T-cell (primary cell): ENCODE measurements at places on chromosomes 2 and 18.
A peak's percentile ranks its signal among the peaks of the same experiment; 100 is the strongest.

GRCh38 chr2:10300328-10300920 is 2.3 kb upstream of the HPCAL1 start:
- no peak for DNase-seq

DNA sequence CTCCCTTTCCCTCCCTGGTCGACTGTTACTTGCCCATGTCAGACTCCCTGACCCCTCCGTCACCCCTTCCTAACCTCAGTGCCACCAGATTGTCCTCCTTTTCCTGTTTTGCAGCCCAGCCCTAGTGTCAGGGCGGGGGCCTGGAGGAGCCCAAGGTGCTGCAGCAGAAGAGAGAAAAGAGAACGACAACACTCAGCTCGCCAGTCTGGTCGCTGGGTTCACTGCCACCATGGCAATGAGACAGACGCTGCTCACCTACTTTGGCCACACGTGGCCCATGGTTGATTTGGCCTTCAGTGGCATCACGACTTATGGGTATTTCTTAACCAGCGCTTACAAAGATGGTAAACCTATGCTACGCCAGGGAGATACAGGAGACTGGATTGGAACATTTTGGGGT is 108.4 kb upstream of the RMDN2 start:
- no peak for DNase-seq

DNA sequence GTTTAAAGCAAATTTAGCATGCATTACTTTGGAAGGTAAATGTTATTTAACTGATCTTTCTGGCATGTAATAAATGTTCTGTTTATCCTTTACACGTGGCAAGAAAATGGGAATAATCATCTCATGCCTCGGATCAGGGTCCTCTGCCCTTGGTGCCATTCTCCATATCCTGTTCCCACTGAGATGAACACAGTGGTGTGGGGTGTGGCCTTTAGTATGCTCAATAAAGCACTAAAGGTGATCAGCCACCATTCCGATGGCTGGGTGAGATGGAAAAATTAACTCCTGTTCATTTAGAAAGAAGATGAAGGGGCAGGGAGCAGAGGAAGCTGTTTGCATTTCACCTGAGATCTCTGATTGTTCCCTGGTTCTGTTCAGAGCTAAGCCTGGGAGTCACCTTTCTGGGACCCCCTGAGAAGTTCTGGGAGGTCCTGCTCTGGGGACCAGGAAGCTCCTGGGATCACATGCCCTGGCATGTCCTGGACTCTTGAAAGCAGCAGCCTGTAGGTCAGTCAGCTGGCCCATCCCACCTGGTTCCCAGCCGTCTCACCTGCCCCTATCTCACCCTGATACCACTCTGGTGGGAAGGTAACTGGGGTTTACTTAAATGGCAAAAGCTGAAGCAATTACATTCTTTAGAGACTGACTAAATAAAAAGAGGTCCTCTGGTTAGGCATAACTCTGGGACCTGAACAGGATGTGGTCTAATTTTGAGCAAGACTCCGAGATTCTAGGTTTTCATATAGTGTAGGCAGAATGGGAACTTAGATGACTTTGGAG is 288.9 kb upstream of the EPAS1 start:
- no peak for DNase-seq

GRCh38 chr2:222058819-222059445 is 239.9 kb downstream of the PAX3 start:
- no peak for DNase-seq

GRCh38 chr18:75161256-75162028 is 47.5 kb downstream of the PTGR3 start:
- peak; percentile 10 for DNase-seq

DNA sequence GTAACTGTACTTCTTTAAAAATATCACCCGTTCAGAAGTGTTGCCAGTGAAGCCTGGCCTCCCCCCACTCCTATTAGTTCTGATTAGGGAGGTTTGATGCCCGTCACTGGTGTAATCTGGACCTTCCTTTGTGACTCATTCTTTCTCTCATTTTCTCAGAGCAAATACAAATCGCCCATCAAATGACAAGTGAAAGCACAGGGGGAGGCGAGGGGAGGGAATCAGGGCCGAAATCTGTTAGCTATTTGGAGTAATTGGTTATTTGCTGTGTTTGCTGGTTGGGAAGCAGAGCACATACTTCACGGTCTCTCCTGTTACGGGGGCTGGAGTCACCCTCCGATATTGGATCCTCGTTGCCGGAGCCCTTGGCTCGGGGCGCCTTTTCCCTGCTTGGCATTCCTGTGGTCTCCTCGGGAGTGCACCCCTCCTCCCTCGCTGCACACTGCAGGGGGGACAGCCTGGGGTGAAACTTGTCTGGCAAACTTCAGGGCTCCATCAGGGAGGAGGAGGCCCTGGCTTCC is 178.1 kb downstream of the DYSF start:
- no peak for DNase-seq

DNA sequence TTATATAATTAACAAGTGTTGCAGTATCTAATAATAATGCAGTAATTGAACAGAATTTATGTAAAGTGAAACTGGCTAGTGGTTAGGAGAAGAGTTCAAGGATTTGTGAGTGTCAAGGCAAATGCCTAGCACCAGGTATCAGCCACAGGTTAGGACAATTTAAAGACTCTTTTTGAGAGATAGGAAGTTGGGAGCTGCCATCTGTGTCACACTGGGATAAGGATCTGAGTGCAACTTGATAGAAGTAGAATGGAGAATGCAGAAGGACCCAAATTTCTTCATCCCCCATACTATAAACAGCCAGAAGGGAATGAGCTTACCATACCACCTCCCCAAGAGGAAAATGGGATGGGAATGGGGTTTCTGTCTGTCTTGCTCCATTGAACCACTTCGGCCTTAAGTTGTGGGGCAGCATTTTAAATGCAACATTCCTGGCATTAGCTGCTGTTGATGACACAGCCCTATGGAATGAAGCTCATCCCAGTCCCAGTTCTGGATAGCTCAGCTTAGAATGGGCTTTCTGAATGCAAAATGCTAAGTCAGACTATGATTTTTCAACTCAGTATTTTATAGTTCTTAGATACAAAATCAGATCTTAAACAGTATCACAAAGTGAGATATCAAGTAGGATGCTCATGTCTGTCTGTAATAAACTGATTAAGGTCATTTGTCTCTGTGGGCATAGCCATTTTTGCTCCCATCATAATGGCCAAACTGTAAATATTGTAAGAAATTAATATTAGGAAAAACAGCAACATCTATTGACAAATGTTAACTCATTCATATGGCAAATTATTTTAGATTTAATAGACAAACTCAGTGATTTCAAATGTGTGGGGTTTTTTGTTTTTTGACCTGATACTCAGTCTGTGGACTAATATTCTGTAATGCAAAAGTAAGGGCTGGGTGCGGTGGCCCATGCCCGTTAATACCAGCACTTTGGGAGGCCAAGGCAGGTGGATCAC is 44.0 kb downstream of the GPR155 start:
- no peak for DNase-seq

DNA sequence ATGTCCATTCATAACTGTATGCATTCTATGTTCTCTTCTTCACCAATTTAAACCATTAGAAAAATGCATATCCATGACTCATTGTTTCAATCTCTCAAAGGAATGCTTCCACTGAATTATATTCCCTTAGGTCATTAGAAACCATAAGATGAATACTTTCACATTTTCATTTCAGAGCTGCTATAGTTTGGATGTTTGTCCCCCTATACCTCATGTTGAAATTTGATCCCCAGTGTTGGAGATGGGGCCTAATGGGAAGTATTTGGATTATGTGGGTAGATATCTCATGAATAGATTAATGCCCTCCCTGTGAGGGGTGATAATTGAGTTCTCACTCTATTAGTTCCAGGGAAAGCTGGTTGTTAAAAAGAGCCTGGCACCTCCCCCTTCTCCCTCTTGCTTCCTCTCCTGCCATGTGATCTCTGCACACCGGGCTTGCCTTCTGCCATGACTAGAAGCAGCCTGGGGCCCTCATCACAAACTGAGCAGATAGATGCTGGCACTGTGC is 35.7 kb downstream of the THUMPD2 start:
- no peak for DNase-seq

DNA sequence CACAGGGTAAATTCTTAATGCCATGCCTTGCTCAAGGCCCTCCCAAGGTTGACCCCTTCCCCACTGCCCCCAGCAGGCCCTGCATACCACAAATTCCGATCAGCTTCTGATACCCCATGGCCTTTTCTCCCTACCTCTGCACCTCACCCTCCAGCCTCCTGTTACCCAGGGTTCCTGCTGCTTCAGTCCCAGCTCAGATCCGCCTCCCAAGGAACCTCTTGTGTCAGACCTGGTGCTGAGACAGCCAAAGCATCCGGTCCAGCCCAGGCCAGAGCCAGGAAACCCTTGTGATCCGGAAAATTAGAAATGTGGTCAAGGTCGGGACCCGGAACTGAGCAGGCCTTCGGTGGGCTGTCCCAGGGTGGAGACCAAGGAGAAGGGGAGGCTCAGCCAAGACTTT is 231.3 kb downstream of the BCL2 start:
- no peak for DNase-seq

DNA sequence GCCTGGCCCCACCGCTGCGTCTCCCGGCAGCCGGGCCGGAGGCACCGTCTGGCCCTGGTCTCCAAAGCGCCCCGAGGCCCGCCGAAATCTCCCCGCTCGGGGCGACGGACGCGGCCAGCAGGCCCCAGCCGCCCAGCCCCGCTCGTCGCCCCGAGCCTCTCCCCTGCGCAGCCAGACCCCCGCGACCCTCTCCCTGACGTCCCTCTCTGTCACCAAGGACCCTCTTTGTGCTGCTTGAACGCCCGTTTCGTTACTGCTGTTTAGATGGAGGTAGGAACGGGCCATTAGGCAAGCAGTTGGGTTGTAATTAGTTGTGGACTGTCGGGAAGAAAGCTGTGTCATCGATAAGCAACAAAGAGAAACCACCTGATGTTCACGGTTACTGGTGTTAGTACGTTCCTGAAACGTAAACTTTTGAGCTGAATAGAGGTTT is 686 bp downstream of the UBXN4 start:
- no peak for DNase-seq
